ENCODE measurements at places on chromosomes 3 and 15. TPM values are rescaled to one million over a fixed set of nuclear protein-coding genes. Genes with fewer than 3 reads are reported as not detected.

The PLD1 gene
- total RNA-seq: 0.18 TPM

The PLAAT1 gene
- 0.25 TPM for total RNA-seq

The GUCA1C gene
- not detected for total RNA-seq

The CHRNA7 gene
- total RNA-seq: not detected

The GOLGA8K gene
- 0.56 TPM for total RNA-seq

The CCDC33 gene
- total RNA-seq: not detected

The CCK gene
- total RNA-seq: not detected

The SLC26A6 gene
- total RNA-seq: 16.6 TPM

The TFRC gene
- 550 TPM for total RNA-seq

The SLC6A11 gene
- not detected for total RNA-seq

The NOX5 gene
- not detected for total RNA-seq

The HGD gene
- 0.35 TPM for total RNA-seq

All from activated naive CD8-positive, alpha-beta T cell treated with anti-CD3 and anti-CD28 coated beads for 36 hours (primary cell).